ENCODE measurements at places on chromosomes 11 and 22. TPM values are rescaled to one million over a fixed set of nuclear protein-coding genes. Genes with fewer than 3 reads are reported as not detected.

LINC01488 gene
- not detected for total RNA-seq

DNA sequence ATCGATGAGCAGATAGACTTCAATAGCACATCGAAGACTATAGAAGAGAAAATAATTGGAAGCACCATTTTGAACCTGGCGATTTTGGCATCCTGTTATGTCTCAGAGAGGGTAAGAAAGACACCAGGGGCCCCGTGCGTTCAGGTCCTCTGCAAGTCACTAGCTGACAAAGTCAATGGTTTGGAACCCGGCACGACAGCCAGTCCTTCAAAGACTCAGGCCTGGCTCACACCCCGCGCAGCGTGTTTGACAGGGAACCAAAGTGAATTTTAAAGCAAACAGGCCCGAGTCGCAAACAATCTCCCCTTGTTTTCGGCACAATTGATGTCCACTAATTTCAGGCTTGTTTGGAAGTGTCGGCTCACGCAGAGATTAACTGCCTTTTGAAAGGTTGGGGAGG, 716.6 kb downstream of the BRD1 start:
- DNase-seq: no peak

DNA sequence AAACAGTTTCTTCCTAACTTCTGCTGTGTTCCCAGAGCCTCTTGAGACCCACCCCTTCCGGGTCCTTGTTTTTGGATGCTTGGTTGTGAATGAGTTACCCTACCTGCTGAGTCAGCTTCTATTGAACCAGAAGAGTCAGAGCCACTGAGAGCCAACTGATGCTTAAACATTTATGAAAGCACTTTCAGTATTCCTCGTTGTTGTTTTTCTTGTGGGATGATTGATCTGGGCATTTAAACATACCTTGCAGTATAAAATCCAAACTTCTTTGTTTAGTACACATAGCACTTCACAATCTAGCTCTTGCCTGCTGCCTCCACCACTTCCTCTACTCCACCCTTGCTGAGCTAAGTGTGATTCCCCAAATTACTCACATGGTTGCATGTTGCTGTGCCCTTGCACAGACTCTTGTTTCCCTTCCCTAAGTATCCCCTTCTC, 5.5 kb downstream of the PRSS23 start:
- no peak for DNase-seq

DNA sequence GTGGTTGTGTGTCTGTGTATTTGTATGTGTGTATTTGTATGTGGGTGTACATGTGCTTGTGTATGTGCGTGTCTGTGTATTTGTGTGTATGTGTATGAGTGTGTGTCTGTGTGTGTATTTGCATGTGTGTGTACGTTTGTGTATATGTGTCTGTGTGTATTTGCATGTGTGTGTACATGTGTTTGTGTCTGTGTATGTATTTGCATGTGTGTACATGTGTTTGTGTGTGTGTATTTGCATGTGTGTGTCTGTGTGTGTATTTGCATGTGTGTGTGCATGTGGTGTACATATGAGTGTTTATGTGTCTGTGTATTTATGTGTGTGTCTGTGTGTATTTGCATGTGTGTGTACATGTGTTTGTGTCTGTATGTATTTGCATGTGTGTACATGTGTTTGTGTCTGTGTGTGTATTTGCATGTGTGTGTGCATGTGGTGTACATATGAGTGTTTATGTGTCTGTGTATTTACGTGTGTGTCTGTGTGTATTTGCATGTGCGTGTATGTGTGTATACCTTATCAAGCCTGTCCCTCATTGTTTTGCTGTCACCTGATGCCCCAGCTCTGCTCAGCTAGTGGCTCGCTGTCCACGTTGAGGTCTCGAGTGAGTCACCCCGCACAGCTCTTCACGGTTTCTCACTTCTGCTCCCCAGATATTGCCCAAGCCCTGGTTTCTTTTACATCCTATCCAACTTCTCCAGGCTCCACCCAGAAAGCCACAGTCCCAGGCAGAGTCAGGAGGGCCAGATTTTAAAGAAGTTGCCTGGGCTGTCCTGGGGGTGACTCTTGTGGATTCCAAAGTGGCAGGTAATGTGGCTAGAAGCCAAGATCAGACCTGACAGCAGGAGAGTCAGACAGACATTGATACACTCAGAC, 15.2 kb downstream of the MB start:
- peak; percentile 14 for DNase-seq

DNA sequence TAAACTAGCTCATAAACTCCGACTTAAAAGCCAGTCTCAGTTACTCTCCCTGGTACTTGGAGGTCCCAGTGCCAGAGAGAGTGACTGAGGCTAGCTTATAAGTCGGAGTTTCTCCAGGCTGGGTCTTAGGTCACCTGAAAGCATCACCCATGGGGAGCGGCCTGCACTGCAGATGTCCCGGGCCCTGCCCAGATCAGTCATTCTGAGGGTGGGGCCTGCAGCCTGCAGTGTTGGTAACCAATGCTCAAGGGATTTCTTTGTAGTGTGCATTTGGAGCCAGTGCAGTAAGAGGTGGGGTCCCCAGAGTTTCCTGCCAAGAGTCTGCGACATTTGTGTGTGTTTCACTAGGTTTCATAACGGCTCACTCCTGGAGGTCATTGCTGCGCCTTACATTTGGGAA, 14.8 kb downstream of the TAB1 start:
- no peak for DNase-seq

All from NCI-H460 (cell line).